ENCODE measurements at places on chromosomes 1 and 21.

- DNase-seq: no peak
Measured at GRCh38 chr1:111402083-111402482, 25.5 kb downstream of the OVGP1 start.

DNA sequence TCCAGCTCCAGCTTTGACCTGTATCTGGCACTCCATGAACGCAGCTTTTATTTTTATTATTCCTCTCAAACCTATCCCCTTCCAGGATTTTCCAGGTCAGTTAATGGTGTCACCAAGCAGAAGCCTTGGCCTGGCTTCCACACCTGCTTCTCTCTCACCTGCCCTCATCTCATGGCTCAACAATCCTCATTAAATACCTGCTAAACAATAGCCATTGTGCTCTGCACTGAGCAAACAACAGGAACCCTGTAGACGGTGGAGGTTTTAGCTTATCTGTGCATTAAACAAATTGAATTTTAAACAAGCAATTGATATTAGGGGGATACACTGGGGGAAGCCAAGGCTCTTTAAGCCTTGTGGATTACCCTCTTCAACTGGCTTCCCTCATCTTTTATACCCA lies 15.3 kb downstream of the PYCR2 start:
- DNase-seq: no peak

DNA sequence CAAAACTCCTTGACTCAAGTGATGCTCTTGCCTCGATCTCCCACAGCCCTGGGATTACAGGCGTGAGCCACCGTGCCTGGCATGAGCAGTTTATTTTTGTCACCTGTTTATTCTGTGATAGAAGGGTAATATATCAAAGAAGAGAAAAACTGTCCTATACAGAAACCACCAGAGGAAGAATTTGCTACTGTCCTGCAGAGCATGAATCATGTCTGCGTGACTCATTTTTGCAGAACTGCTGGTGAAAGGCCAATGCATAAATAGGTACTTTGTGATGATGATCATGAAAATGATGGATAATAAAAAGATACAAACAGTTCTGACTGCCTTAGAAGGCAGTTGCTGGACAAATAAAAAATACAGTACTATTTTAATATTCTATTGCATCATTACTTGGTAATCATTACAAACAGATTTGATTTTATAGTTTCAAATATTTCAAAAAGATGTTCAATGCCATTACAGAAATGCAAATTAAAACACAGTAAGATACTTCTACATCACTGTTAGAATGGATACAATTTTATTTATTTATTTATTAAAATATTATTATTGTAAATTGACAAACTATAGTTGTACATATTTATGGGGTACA lies 26.5 kb downstream of the RIPPLY3 start:
- DNase-seq: no peak

GRCh38 chr1:156281693-156282478 lies 739 bp downstream of the SMG5 start:
- DNase-seq: no peak

DNA sequence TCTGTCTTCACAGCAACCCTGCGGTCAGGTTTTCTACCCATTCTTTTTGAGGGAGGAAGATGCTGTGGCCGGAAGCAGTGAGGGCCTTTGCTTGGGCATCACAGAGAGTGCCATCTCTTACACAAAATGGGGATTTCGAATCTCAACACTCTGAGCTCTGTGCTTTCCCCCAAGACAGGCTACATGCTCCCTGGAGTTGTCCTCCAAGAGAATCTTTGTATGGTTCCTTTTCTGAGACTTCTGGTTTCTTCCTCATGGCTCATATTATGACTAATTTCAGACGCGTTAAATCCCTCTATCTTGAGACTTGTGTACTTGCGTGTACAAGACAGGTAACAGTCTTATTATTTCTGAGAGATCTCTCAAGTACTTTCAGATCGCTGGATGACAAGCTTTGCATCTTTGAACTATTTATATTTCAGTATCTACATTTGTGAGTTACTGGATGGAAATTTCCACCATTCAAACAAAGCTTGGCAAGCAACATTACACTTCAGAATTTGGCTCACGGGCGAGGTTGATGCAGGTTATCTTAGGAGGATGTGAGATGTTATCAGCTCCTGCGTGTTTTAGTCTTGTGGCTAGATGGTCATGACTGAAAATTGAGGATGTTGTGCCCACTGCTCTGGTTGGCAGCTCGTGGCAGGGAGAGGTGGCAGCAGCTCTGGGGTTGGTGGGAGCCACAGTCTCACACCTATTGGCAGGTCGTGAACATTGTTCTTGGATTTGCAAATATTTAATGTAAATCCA lies 19.4 kb downstream of the ABCG1 start:
- peak; percentile 55 for DNase-seq

GRCh38 chr1:221430152-221430960 lies 311.5 kb downstream of the DUSP10 start:
- no peak for DNase-seq

DNA sequence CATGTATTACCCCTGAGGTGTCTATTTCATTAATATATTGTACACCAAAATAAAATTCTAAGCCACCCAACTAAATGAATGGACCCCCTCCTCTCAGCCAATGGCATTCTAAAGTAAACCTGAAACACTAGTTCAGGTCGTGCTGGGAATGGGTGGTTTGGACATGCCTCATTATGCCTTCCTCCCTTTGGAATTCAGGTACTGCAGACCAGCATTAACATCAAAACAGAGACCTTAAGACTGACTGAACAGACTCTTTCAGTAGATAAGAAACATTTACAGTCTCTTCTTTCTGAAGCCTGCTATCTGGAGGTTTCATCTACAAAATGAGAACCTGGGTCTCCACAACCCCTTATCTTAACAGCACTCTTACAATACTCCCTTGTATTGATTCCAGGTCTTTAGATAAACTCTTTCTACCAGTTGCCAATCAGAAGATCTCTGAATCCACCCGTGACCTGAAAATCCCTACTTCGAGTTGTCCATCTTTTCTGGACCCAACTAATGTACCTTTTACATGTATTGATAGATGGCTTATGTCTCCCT lies 93.6 kb downstream of the PKN2 start:
- DNase-seq: no peak

- DNase-seq: no peak
Measured at GRCh38 chr1:183987593-183988318, 49.8 kb downstream of the COLGALT2 start.

DNA sequence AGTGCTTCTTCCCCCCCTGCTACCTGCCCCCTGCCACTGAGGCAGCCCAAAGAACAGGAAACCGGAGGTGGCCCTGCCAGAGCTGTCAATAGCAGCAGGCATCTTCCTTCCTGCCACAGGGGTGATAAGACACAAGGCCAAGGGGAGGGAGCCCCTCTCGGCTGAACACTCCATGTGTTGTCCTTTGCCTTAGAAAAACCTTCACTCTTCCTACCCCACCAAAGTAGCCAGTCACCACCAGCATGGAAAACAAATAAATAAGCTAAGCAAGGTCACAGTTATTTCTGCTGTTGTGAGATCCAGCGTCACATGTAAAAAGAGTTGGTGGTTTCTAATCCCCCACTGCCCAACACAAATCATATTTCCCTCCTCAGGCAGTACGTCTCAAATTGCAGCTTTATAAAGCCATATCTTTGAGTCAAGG lies 104.8 kb upstream of the DPT start:
- no peak for DNase-seq

GRCh38 chr21:44300262-44300959 lies 558 bp downstream of the PFKL start:
- peak; percentile 66 for DNase-seq

DNA sequence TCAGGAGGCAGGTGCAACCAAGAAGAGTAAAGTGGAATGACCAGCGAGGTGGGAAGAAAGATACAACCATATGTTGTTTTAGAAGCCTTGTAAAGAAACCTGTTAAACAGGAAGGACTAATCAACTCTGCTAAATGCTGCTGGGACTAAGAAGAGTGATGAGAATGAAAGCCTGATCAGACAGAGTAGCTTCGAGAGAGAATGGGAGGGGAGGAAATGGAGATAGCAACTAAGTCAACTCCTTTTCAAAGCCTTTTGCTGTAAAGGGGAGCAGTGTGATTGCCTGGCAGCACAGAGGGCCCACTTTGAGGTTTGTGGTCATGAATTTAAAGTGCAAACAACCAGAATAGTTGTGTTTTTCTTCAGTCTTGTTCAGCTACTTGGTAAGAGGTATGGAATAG lies 31.4 kb downstream of the SLC30A7 start:
- peak; percentile 59 for DNase-seq
